MG63 (cell line): ENCODE measurements at places on chromosomes 12 and 14. TPM values are rescaled to one million over a fixed set of nuclear protein-coding genes. Genes with fewer than 3 reads are reported as not detected.

The SYNE2 gene
- 2.6 and 8.2 TPM in 2 replicates for total RNA-seq

- no peak for DNase-seq
Observed at GRCh38 chr14:28141662-28142061, 624.9 kb upstream of the FOXG1 start.

- no peak for DNase-seq
Observed at GRCh38 chr12:98924-99352, 32.4 kb downstream of the IQSEC3 start.

The VDR gene
- 14.7 and 15.9 TPM in 2 replicates for total RNA-seq

GRCh38 chr12:27002141-27002540 is 12.0 kb downstream of the TM7SF3 start:
- no peak for DNase-seq

DNA sequence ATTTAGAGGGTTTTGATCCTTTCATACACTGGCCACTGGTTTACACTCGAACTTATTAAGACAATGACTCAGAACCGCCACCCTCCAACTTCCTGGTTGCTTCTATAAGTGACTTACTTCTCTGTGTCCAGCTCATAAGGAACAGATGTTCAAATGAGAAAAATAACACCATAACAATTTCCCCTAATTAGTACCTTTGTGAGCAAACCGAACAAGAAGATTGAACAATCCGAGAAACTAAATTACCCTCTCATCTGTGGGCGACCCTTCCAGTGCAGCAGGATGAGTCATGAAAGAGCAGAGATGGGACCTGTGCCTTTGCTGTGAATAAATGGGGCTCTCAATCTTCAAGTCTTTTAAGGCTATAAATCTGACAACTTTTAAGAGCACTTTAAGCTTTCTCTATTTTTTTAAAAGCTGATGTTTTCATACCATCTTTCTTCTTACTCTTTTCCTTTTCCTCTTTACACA is 146.8 kb upstream of the RASSF8 start:
- DNase-seq: peak; percentile 34

- no peak for DNase-seq
Observed at GRCh38 chr14:103139132-103140025, 16.1 kb downstream of the TNFAIP2 start.

GRCh38 chr14:75861161-75861621 is 120.6 kb downstream of the TGFB3 start:
- DNase-seq: peak; percentile 20

- no peak for DNase-seq
Observed at GRCh38 chr12:93115198-93115601, 186.1 kb upstream of the EEA1 start.

GRCh38 chr12:77685112-77685511 is 145.6 kb upstream of the NAV3 start:
- peak; percentile 38 for DNase-seq

- no peak for DNase-seq
Observed at GRCh38 chr14:22039938-22040780, 366.5 kb upstream of the OR4E1 start.

The GLIPR1L1 gene
- total RNA-seq: not detected in 2 replicates

- DNase-seq: no peak
Observed at GRCh38 chr14:99030454-99030853, 241.5 kb downstream of the BCL11B start.

The PRB2 gene
- total RNA-seq: not detected in 2 replicates

The BMP4 gene
- 9.3 and 13.5 TPM in 2 replicates for total RNA-seq

DNA sequence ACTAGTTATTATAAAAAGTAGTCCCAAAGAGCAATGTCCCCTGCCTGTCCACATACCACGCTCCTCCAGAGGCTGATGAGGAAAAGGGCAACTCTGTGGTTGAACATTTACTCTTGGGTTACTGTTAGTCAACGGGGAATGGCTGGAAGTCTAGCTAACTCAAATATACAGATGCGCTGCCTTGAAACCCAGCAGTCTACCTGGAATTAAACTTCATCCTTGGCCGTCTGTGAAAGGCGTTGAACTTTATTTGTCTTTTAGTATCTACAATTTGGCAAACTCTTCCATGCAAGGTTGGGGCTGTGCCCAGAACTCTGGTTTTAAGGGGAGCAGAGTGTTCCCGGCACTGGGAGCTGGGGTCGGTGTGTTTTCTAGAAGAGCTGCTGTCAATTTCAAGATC is 3.9 kb upstream of the MEG3 start:
- DNase-seq: no peak

GRCh38 chr14:24895243-24895583 is 154.7 kb downstream of the STXBP6 start:
- DNase-seq: no peak
